Mesenteric fat pad (tissue), 1 donor: ENCODE measurements at places on chromosomes 1 and 21. TPM values are rescaled to one million over a fixed set of nuclear protein-coding genes. Genes with fewer than 3 reads are reported as not detected.

GRCh38 chr1:36236302-36236701, 12.1 kb downstream of the THRAP3 start:
- DNase-seq = no peak

The HSD3B1 gene
- not detected for total RNA-seq

- peak; percentile 62 for DNase-seq
Measured at GRCh38 chr1:223083831-223084230, 59.2 kb downstream of the TLR5 start.

DNA sequence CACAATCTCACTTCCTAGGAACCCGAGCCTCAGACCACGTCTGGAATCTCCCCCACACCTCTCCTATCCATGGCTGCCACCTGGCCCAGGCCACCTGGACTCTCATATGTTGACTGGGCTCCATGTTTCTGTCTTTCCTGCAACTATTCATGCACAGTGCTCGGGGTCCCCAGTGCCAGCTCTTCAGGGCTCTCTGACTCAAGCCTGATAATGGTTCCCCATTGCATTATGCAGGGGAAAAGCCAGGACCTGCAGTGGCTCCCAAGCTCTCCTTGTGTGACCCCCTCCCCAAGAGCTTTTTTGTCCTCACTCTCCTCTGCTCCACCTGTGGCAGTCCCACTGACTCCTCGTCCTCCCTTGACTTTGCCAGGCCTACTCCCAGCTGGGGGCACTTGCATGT, 417.6 kb downstream of the NPHP4 start:
- DNase-seq = peak; percentile 55

The LIN28A gene
- total RNA-seq = not detected

The IL20 gene
- total RNA-seq = not detected

DNA sequence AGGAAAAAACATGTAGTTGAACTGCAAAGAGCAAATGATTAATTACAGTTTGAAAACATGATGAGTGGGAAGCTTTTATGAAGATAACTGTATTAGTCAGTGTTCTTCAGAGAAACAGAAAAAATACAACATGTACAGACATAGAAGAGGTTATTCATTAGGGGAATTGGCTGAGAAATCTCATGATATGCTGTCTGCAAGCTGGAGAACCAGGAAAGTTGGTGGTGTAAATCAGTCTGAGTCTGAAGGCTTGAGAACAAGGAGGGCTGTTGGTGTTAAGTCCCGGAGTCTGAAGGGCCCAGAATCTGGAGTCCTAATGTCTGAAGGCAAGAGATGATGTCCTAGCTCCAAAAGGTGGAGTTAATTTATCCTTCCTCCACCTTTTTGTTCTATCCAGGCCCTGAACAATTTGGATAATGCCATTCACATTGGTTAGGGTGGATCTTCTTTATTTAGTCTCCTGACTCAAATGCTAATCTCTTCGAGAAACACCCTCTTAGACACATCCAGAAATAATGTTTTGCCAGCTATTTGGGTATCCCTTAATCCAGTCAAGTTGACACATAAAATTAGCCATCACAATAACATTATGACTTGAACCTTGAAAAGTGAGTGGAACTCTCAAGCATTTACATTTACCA, 672.9 kb upstream of the PTBP2 start:
- DNase-seq = no peak

GRCh38 chr21:46211786-46212720, 16.5 kb downstream of the LSS start:
- DNase-seq = peak; percentile 68

The TLR5 gene
- total RNA-seq = 10.5 TPM

DNA sequence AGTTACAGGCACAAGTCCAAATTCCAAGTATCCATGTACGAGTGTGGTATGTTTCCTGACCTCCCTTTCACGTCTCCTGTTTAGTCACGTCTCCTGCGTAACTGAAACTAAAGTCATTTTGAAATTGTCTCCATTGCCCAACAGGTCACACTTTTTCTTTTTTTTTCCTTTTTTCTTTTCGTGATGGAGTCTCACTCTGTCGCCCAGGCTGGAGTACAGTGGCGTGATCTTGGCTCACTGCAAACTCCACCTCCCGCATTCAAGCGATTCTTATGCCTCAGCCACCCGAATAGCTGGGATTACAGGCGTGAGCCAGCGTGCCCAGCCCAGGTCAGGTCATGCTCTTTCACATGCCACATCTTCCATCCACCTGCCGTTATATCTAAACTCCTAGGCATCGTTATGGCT, 38.2 kb downstream of the L1TD1 start:
- no peak for DNase-seq

DNA sequence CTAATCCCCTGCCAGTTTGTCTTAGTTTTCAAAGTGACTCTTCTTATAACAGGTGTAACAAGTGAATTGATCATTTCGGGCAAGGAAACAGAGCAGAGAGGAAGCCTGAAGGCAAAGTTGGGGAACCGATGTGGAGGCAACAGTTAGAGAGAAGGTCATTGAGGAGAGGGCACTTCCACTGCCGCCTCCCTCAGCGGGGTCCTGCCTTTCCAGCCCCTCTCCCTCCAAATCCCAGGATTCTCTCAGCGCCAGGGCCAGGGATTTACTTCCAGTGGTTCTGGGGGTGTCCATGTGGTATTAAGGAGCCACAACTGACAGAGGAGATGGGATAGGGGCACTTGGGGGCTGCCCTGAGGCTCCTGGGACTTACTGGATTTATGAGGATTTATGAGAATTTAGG, 39.7 kb upstream of the PDE9A start:
- peak; percentile 67 for DNase-seq

The PLPPR4 gene
- 1.7 TPM for total RNA-seq

GRCh38 chr1:236904892-236905741, 99.1 kb downstream of the MT1HL1 start:
- DNase-seq = no peak

GRCh38 chr1:51061231-51061918, 40.7 kb upstream of the C1orf185 start:
- no peak for DNase-seq

DNA sequence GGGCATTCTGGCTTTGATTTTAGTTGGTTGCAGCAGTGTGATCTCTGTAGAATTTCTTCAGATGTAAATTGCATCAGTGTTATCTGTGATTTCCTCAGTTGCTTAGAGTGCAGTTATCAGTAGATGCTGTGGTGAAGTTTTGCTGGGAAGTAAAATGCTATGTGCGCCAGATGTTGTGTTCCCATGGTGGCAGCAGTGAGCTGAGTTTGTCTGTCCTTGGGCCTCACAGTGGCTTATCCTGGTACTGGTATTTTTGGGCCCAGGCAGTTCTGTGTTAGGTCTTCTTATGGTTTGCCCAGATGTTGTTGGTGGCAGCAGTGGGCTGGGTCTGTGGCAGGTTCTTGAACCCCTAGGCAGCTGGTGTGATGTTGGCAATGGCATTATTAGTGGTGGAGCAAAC, 1242.1 kb downstream of the PLA2G4A start:
- DNase-seq = no peak

DNA sequence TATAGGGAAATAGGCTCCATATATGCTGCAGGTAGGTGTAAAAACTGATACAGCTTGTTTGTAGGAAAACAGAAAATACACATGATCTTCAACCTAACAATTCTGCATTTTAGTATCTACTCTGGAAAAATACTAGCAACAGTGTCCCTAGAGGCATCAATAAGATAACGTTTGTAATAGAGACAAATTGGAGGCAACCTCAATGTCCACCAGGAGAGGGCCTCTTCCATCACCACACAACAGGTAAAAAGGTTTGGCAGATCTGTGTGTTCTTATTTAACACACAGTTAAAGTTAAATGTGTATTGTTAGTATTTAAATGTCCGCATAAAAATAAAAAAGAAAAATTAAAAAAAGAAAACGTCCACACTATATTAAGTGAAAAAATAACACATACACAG, 5.4 kb downstream of the EIF2D start:
- DNase-seq = no peak

The CR1L gene
- total RNA-seq = 0.71 TPM

The OR10Z1 gene
- total RNA-seq = not detected

DNA sequence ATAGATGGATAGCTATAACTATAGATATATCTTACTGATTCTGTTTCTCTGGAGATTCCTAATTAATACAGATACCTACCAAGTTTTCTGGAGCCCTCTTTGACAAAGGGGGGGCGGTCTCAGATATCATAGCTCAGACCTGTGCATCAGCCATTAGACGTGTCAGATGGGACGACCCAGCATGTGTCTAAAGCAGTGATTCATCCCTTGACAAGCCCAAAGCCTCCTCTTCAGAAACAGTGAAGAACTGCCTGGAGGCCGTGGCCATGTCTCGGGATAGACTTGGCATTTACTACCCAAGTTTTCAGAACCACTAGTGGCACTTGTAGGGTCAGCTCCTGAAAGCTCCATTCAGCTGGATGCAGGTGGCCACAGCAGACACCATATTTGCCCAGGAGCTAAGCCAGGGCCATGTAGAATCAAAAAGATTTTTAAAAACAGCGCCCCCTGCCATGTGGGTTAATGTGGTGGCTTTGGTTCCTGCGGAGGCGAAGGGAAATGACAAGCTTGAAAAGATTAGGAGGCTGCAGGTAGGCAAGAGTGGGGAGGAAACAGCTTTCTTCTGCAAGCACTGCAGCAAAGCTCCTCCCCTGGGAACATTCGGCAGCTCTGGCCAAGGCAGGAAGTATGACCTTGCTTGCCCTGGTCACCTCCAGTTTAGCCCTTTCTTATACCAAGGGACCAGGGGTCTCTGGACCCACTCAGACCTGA, 82.2 kb downstream of the FBXO2 start:
- no peak for DNase-seq
